Stimulated activated CD8-positive, alpha-beta memory T cell treated with anti-CD3 and anti-CD28 coated beads, Interleukin-7, amount 100 ng/mL, for 1 hour (primary cell): ENCODE measurements at places on chromosomes 12 and 14.

GRCh38 chr12:116538076-116538591, 21.0 kb upstream of the MAP1LC3B2 start:
- no peak for DNase-seq

GRCh38 chr12:107558816-107559382, 126.7 kb upstream of the PWP1 start:
- no peak for DNase-seq

DNA sequence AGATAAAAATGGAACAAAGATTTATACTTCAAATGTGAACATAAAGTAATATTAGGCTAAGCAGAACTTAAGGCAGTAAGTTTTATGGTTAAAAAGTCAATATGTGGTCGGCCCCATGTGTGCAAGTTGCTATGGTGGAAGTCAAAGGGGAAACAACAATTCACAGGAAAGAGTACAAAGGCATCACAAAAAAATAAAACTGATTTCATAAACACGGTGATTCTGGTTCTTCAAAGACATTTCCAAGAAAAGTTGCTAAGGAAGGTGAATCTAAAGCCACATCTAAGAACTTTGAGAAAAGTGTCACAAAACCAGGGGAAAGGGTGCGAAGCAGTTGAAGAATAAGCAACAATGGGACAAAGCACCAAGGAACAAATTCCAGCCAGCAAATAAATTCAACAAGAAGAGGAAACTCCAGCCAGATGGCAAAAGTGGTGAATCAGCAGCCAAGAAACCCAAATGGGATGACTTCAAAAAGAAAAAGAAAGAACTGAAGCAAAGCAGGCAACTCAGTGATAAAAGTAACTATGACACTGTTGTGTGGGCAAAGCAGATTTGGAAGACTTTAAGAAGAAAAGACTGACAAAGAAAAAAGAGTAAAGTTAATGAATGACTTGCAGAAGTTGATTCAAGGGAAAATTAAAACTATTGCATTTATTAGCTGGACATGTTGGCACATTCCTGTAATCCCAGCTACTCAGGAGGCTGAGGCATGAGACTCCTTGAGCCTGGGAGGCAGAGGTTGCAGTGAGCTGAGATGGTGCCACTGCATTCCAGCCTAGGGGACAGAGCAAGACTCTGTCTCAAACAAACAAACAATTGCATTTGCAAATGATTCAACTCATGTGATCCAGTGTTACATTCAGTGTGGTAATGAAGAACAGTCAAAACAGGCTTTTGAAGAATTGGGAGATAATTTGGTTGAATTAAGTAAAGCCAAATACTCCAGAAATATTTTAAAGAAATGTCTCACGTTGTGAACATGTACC, 19.5 kb downstream of the PTGDR start:
- no peak for DNase-seq

GRCh38 chr14:84409435-84409834, 1120.5 kb upstream of the FLRT2 start:
- DNase-seq: no peak

GRCh38 chr12:126248871-126249403, 1183.7 kb downstream of the AACS start:
- no peak for DNase-seq

- DNase-seq: no peak
Observed at GRCh38 chr14:101463566-101464171, 97.6 kb upstream of the DIO3 start.

DNA sequence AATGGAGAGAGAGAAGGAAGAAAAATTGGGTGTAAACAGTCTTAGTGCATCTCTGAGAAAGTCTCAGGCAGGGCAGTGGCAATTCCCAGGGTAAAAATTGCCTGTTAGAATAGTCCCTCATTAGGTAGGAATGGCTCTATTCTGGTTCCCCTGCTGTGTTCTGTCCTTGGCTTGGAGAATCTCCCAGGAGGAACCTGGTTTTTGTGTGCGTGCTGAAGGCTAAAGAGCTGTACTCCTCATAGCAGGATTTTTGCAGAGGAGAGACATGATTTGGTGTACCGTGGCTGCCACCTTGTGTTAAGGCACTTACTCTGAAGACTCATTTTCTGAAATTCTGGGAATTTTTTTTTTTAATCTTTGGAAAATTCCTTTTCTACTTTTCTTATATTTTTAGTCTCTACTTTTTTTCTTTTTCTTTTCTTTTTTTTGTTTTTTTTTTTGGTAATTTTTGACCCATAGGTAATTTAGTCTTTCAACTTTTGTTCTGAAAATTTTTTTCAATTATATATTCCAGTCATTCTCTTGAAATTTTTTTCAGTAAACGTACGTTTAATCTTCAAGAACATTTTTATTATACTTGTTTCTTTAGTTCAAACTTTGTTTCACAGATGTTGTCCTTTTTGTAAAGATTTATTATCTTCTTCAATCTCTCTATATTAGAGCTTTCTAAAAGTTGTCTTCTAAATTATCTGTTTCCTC, 63.8 kb downstream of the FBXO33 start:
- DNase-seq: no peak

DNA sequence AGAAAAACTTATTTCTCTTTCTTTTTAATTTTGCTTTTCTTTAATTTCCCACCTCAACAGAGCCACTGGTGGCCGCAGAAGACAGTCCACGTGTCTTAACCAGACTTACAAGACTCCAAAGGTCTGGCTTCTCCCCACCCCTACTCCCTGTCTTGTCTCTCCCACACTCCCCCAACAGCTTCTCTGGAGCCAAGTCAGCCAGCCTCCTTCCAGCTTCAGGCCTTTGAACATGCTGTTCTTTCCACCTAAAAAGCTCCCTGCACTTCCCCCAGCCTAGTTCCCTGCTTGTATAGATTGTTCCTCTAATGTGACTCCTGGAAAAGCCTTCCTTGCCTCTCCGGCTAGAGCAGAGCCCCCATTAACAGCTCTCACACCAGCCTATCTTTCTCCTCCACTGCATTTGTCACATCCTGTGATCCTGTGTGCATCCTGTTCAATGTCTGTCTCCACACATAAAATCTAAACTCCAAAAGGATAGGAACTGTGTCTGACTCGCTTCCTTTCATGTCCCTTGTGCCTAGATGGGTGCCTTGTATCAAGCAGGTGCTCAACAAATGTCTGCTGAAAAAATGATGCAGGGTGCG, 7.8 kb upstream of the DYNLL1 start:
- DNase-seq: no peak

GRCh38 chr12:123035841-123036240, 55.4 kb downstream of the ARL6IP4 start:
- no peak for DNase-seq

DNA sequence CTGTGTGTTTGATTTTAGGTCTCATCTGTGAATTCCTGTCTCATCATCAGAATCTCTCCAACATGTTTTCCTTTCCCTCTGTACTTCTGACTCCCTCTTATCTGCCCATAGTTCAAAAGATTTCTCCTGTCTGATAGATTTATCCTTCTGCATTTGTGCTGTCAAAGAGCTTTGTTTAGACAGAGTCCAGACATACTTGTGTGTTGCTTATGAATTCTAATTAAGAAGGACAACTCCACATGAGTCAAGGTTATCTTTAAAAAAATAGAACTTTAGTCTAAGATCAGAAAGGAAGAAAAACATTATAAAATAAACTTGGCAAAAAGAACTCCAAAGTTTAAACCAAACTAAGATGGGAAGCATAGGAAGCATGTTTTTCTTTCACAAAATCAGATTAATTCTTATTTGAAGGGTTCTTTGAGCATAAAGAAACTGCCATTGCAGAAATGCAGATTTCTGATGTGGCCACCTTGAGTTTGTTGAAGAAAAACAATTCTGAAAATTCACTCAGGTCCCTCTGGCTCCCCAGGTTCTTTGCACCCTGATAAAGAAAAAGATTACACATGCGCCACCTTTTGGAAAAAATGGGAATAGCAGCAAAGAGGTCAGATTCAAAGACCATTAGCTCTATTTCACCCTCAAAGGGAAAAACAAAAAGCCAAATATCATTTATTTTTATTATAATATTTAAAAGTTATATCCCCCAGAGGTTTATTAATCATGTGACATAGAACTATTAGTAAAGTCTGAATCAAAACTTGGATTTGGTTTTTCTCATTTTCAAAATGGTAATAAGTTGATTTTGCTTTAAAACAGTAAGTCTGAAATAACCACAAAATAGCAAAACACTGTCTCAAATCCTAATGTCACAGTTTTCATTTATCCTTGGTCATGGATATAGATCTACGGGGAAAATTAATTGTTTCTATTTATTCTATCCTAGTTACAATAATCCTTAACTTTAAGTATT, 143.7 kb upstream of the DCN start:
- no peak for DNase-seq

DNA sequence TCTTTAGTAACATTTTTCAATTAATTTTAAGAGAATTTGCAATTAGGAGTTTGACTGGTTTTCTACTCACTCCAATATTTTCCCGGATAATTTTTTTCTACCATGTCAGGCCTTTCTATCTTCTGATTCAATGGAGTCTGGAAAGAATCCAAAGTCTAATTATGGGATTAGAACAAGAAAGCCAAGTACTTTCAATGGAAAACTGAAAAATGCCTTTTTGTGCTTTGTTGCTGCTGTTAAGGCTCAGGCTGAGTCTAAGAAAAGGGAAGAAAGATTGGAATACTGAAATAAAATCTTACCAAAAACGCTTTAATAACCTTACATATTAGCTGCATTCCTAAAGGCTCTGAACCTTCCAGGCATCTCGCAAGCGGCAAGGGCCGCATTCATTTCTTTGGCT, 24.4 kb upstream of the DHRS4 start:
- DNase-seq: no peak

- no peak for DNase-seq
Observed at GRCh38 chr14:102644523-102644922, 52.1 kb downstream of the RCOR1 start.

DNA sequence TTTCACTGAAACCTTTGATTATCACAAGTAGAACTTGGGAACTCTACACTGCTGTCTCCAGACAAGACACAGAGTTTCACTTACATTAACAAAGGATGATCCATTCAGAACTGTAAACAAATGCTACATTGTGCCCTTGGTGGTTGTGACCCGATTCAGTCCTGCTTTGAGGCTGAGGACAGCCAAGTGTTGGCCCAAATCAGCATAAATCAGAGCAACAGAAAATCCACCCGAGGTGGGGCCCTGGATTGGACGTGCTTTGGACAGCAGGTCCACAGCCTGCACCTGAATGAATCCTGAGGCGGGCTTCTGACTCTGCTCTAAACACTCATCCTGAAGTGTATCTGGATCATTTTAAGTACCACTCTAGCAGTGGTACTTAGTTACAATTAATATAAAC, 68.8 kb downstream of the PPP2R5C start:
- no peak for DNase-seq

DNA sequence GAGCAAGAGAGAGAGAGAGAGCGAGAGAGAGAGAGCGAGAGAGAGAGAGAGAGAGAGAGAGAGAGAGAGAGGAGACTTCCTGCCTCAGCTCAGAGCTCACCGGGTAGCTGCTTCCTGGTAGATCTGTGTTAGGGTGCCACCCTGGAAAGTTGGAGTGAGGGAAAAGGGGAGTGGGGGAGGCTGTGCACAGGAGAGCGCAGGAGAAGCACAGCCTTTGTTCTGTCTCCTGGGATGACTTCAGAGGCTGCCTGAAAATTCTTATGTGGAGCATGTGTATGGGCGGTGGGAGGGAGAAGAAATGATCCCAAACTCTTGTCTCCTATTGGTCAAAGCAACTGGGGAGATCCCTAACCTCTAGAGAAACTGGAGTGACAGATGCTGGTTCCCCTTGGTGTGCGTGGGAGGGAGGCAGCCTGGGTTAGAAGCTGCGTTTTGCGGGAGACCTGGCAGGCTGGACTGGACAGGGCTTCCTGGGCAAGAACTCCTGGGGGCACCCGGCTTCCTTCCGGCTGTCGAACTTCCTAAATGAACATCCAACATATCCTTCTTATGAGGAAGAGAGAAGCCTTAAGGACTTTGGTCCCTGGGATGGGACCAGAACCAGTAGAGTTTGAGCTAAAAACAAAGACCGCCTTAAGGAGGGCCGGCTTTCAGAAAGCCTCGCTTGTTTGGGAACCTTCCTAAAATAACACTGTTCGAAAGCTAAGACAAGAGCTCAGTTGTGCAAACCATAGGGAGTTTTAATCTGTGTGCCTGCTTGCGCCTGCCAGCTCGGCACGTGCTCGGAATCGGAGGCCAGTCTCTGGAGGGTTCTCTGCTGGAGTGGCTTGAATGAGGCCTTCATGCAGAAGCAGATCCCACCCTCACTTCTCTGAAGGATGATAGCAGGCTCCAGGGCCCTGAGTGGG, 30.4 kb upstream of the BEGAIN start:
- no peak for DNase-seq

GRCh38 chr12:62909340-62909739, 25.6 kb downstream of the PPM1H start:
- DNase-seq: no peak

- no peak for DNase-seq
Observed at GRCh38 chr14:53581504-53581903, 375.1 kb downstream of the BMP4 start.

GRCh38 chr12:104131609-104132008, 6.4 kb downstream of the NFYB start:
- no peak for DNase-seq

- DNase-seq: no peak
Observed at GRCh38 chr12:91681751-91682150, 463.9 kb downstream of the BTG1 start.

DNA sequence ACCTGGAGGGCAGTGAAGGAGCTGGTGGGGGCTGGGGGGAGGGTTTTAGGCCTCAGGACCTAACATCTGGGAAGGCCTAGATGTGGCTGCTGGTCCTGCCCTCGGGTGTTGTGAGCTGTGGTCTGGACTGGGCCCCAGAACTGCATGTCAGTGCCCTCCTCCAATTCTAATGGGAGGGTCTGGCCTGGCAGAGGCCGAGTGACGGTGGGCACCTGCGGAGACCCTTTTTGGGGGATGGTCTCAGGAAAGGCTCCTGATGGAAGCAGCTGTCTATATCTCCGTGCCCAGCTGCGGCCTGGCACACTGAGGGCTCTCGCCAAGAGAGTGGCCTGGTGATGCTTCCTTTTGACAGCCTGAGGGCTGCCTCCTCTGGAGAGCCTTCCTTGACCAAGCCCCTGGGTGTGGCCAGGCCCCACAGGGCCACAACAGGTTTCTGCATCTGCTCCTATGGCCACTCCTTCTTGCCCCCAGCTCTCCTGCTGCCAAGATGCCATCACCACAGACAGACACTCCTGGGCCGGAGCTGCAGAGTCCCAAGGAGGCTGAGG, 5.3 kb downstream of the EXOC3L4 start:
- DNase-seq: no peak

- DNase-seq: no peak
Observed at GRCh38 chr12:128178966-128179365, 88.0 kb upstream of the TMEM132C start.

DNA sequence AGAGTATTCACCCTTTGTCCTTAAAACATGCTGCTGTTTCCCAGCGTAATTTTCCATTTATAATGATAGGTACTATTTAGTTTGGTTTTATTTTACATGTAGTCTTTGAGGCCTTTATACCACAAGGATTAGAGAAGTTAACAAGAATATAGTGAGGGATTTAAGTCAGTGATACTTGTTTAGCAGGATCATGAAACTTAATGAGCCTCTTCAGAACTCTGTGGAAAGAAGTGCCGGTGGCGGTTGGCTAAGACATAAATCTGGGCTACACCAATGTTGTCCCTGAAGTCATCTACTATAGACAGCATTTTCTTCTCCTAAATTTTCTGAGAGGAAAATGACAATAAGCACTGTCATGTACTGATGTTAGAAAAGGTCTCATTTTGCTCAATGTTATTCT, 1226.0 kb upstream of the SEL1L start:
- DNase-seq: no peak

- no peak for DNase-seq
Observed at GRCh38 chr14:63045234-63045611, at the start of gene KCNH5. TSS of gene KCNH5 (minus strand) at chr14:63045458. CDS start at chr14:63045186, 272 bp downstream.
